ENCODE measurements at places on chromosomes 1 and 21.

GRCh38 chr1:2596530-2597333 lies 10.2 kb downstream of the PRXL2B start:
- DNase-seq, result no peak

GRCh38 chr1:163999131-163999530 lies 559.9 kb upstream of the PBX1 start:
- no peak for DNase-seq

- no peak for DNase-seq
Observed at GRCh38 chr1:192764675-192765074, 44.2 kb upstream of the RGS2 start.

- DNase-seq, result no peak
Observed at GRCh38 chr1:44442791-44443190, 37.7 kb downstream of the RNF220 start.

- DNase-seq, result no peak
Observed at GRCh38 chr21:21101911-21102310, 103.7 kb downstream of the NCAM2 start.

- DNase-seq, result no peak
Observed at GRCh38 chr1:187947359-187947758, 1118.6 kb downstream of the PLA2G4A start.

- no peak for DNase-seq
Observed at GRCh38 chr21:30924146-30924700, 42.8 kb upstream of the KRTAP11-1 start.

DNA sequence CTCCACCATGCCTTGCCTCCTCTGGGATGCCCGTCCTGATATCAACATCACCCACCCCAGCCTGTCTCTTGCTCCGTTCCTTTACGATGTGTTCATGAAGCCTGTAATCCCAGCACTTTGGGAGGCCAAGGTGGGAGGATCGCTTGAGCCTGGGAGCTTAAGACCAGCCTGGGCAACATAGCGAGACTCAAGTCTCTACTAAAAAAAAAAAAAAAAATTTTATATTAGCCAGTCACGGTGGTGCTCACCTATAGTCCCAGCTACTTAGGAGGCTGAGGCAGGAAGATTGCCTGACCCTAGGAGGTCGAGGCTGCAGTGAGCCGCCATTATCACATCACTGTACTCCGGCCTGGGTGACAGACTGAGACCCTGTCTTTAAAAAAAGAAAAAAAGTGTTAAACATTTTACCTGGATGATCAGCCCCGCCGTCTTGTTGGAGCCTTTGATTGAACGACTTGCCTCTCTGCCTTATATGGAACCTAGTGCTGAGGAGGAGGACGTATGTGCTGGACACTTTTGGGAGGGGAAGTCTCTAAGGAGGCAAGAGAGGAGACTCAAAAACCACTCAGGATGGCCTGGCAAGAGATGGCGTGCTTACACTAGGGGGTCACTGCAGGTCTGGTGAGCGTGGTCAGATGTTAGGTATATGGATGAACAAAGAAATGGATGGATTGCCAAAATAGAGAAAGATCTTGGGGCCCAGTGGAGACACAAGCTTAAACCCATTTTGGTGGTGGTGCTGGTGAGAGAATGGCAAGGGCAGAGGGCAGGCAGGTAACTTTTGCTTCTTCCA lies 80.5 kb upstream of the IFFO2 start:
- DNase-seq, result no peak

DNA sequence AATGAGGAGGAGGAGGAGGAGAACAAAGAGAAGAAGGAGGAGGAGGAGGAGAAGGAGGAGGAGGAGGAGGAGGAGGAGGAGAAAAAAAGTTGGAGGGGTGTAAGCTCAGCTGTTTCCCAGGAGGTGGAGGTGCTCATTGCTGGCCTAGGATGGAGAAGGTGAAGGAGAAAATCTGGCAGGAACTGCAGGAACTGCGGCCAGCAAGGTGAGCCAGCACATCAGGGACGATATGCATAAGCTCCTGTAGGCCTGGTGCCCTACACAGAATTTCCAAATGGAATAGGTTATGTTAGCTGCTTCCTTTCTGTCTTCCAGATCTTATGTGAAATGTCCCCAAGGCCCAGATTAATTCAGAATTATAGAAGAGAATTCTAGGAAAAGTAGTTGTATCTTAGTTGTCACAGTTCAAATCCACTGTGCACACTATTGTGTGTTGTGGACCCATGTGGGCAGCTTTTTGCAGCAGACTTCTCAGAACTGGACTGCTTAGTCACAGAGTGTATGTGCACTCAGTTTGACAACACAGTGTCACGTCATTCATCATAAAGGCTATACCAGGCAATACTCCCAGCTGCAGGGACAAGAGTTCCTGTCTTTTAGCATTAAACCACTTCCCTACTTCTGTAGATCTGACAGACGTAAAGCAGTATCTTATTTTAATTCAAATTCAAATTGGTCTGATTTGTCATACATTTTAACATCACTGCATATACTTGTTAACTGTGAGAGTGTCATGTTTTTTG lies 303.7 kb downstream of the HLX start:
- no peak for DNase-seq

GRCh38 chr1:21241771-21242581 lies 48.3 kb downstream of the ECE1 start:
- no peak for DNase-seq

DNA sequence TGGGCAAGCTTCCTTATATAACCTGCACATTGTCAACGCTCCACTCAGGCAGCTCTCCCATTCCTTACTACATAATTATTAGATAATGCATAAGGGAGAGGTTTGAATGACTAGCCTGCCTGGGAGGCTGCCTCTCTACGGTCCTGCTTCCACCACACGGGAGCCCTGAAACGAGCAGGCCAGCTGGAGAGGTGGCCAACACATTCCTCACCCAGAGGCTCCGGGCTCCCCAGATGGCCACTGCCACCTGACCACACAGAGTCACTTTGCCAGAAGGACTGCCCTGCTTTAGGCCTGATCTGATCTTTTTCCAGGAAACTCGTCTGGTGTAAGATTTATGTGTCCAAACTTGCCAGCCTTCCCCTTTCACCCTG lies 27.9 kb downstream of the HIVEP3 start:
- DNase-seq, result no peak

GRCh38 chr1:235515844-235516512 lies 11.7 kb upstream of the B3GALNT2 start:
- no peak for DNase-seq

Data from GM20000 (cell line).